ENCODE measurements at places on chromosomes 3 and 15. TPM values are rescaled to one million over a fixed set of nuclear protein-coding genes. Genes with fewer than 3 reads are reported as not detected.

GRCh38 chr15:38671675-38672254, 107.2 kb upstream of the RASGRP1 start:
- DNase-seq: no peak

Gene STAB1
- total RNA-seq: 277 TPM

DNA sequence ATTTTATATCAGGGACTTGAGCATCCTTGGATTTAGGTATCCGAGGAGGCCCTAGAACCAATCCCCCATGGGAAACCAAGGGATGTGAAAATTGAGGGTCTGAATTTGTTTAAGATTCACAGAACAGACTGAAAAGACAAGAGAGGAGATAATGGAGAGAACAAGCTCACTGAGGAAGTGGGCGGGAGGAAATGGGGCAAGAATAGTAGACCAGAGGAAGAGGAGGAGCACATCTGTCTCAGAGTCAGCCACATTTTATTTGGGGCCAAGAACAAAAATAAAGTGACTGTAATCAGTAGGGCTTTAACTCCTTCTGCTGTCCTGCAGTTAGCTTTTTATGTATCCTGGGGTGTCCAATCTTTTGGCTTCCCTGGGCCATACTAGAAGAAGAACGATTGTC, 63.8 kb downstream of the BLM start:
- no peak for DNase-seq

Gene CORO2B
- 10.9 TPM for total RNA-seq

Gene ADAMTSL3
- total RNA-seq: 1.2 TPM

Gene TMIE
- not detected for total RNA-seq

DNA sequence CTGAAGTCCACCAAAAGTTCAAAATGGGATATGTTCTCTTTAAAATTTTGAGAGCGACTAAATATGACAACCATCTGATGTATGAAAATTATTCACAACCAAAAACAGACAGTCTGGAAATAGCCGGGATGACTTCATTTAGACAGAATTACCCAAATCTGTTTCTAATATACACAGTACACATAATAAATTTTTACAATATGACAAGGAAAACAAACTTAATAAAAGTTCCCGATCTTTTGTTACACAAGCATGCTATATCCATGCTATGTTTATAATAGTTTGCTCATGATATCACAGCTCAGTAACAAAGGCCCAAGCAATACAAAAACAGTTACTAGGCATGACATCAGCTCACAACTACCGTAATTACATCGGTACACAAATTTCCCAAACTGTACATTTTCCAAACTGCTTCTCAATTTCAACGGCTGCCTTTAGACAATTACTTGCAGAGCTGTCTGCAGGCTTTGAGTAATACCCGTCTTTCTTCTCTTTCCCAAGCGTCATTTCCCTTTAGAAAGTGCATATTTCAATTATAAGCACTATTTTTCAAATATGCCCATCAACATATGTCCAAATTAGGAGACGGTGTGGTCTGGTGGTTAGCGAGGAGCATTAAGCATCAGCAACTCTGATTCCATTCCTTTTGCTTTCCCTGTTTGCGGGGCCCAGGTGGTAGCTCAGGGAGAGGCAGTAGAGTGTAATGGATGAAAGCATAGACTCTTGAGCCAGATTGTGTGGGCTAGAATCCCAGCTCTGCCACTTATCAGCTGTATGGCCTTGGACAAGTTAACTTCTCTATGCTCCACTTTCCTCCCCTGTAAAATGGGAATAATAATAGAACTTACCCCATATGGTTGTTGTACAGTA, 481.2 kb downstream of the FOXP1 start:
- no peak for DNase-seq

DNA sequence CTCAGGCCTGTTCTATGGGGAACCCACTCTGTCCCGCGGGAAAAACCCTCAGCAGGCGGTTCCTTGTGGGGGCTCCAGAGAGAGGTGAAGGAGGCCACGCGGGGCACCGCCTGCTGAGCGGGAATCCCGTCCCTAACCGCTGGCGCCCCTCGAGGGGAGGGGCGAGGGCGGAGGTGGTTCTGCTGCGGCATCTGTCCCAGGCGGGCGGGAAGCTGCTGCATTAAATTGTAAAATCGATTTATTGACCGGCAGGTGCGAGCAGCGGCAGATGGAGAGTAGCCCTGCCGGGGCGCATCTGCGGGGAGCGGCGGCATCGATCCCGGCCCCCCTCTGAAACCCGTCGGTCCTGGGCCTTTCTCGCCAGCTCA, 3.7 kb upstream of the DLL4 start:
- no peak for DNase-seq

DNA sequence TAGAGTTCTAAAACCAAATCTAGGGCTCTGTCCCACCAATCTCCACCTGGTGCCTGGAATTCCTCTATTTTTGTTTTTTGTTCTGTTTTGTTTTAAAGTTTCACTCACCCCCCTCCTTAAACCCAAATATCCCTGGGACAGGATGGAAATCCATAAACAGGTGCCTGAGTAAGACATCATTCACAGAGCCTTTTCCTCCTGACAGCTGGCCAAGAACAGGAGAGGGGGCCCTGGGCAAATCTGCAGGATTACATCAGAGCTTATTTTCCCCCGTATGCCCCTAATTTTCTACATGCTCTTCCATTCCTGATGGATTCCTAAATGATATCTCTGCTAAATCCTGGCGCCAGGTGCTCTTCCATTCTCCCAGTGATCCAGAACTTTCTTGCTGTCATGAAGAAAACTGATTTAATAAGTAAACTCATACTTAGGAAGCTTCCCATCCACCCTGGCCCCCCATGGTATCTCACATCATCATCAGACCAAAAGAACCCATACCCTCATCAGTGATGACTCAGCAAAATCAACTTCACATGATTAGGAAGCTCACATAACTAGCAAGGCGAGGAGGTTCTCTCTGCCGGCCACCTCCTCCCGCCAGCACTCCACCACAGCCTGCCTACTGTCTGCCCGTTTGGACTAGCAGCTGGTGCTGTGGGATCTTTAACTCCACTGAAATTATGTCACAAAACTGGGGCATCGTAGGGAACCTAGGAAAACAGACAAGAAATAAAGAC, 61.0 kb downstream of the LIPC start:
- no peak for DNase-seq

DNA sequence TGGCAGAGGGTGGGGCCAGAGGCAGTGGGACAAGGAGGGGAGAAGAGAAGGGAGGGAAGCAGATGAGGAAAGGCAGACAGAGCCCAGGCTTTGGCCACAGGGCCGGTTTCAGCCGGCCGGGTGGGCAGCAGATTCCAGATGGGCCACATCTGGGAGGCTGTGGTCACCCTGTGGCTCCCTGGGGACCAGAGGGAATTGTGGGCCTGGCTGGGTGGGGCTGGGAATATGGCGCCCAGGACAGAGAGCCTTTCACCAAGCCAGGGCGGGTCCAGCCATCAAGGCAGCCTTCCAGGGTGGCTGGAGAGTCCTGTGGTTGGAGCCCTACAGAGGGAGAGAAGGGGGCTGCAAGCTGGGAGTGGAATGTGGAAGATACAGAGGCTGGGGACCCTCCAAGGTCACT, 18.9 kb downstream of the PTH1R start:
- no peak for DNase-seq

- no peak for DNase-seq
These were observed 43.3 kb upstream of the VIPR1 start for GRCh38 chr3:42459151-42459550.

Gene LZTFL1
- 17.0 TPM for total RNA-seq

DNA sequence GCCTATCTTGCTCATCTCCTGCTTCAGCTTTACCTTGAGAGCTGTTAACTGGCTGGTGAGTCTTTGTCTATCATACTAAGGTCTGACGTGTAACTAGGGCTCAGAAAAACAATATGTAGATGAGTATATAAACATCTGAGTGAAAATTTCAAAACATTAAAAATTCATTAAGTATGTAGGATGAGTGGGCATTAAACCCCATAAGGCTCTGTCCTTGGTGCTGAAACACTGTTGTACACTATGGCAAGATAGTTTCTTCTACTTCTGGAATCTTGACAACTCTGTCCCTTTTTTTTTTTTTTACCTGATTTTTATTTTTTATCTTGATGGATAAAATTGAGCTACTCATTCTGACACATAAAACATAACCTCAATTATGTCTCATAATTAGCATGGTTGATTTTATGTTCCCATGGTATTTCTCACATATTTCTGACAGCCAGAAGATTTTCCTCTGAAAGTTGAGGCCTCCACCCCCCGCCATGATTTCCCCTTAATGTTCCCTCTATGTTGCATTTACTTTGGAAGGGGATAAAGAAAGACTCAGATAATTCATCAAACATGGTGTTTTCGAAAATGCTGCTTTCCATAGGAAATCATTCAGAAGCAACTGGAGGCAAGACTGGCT, 54.3 kb downstream of the DGKG start:
- DNase-seq: peak; percentile 12

GRCh38 chr15:81182031-81182755, 14.5 kb upstream of the IL16 start:
- no peak for DNase-seq

- no peak for DNase-seq
These were observed 67.0 kb upstream of the TPM1 start for GRCh38 chr15:62975515-62975914.

Gene NTRK3
- 0.41 TPM for total RNA-seq

DNA sequence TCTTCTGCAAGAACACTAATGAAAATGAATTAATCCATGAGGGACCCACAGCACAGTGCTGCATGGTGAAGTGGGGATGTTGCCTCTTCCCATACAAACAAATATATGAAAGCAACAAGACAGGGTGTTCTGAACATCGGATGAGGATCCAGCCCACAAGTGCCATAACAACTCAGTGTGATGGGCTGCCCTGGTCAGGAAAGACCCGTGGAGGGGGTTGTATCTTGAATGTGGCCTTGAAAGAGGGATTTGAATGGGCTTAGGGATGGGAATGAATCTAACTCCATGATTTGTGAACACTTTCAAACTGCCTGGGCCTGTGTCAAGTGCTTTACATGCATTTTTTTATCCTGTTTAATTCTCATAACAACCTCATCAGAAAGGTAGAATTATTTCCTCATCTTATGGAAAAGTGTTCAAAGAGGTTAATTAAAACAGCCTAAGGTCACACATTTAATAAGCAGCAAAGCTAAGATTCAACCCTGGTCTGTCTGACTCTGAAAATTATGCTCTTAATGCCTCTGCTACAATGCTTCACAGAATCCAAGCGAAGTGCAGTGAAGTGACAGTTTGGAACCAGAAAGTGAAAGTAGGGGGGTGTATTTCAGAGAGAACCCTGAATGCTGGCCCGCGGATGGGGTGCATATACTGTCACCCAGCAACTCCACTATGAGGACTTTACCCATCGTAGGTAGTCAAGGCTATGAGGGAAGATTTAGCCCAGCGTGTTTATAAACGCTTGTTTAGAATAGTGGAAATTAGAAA, 65.6 kb upstream of the HEG1 start:
- no peak for DNase-seq

DNA sequence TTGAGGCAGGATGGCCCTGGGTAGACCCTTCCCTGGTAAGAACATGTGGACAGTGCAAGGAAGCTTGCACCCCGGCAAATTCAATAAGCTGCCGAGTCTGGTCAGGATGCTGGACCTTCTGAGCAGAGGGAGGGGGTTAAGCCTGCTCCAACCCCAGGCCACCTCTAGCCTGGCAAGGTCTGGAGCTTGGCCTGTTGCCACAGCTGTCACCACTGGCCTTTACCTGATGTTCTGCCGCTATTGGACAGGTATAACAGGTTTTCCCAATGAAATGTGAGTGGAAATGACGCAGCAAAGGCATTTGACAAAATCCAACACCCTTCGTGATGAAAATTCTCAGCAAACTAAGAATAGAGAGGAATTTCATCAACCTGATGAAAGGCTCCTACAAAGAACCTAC, 699 bp upstream of the MESP1 start:
- DNase-seq: no peak

GRCh38 chr3:37997791-37998370, 7.3 kb downstream of the VILL start:
- no peak for DNase-seq

DNA sequence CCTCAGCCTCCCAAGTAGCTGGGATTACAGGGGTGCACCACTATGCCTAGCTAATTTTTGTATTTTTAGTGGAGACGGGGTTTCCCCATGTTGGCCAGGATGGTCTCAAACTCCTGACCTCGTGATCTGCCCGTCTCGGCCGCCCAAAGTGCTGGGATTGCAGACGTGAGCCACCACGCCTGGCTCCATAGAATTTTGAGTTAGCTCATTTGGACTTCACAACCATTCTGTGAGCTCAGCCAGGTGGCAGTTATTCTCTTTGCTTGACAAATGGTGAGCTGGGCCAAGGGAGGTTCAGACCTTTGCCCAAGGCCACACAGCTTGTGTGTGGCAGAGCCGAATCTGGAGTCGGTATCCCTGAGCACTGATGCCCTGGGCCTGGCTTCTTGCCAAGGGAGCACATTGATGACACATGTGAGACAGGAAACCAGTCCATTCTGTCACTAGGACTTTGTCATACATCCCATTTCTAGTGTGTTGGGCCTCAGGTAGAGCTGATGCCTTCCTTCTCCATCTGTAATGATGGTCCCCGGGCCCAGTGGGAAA, 17.6 kb downstream of the PODXL2 start:
- no peak for DNase-seq

- DNase-seq: no peak
These were observed 157.8 kb downstream of the IL1RAP start for GRCh38 chr3:190671658-190672057.

DNA sequence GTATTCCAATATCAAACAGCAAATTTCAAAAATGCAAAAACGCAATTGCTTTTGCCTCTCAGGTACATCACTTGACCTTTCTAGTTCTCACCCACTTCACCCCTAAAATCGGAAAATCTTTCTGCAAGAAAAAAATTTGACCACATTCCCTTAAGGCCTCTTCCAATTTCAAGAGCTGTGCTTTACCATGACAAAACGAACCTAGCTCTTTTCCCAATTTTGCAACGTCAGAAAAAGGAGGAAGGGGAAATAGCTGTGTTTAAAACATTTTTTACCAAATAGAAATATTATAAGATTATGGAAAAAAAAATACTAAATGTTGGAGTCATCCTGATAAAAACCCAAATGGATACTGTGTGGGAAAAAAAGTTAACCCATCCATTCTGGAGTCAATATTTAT, 1.1 kb upstream of the NR2C2 start:
- no peak for DNase-seq

DNA sequence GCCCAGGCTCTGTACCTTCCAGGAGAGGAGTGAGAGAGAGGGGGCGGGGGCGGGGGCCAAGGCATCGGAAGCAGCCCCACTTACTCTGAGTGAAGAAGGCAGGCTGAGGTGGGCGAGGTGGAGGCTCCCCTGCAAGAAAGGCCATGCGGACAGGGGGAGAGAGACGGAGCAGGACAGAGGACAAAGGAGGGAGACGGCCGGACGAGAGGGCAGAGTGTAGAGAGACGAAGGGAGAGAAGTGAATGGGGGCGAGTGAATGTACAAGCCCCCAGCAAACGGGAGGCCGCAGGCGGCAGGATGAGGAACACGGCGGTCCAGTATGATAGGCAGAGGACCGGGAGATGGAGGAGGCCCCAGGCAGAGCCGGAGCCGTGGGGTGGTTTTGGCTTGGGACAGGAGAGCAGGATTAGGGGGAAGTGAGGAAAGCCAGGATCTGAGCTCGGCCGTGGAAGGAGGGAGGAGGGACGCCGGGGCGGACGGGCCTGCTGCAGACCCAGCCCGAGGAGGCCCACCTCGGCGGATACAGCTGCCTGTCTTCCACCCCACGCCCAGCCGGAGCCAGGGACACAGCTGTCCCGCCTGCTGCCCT, 38.8 kb downstream of the TNK2 start:
- DNase-seq: no peak
